ENCODE measurements at places on chromosomes 7 and 10.

GRCh38 chr10:32023264-32023663, 33.0 kb downstream of the KIF5B start:
- no peak overlapping the region for H3K4me3 ChIP-seq
- H3K27me3 ChIP-seq = no peaks in the 10 kb centered on the region
- H3K27ac ChIP-seq = no peak overlapping the region
- no peaks in the 10 kb centered on the region for H3K4me1 ChIP-seq

DNA sequence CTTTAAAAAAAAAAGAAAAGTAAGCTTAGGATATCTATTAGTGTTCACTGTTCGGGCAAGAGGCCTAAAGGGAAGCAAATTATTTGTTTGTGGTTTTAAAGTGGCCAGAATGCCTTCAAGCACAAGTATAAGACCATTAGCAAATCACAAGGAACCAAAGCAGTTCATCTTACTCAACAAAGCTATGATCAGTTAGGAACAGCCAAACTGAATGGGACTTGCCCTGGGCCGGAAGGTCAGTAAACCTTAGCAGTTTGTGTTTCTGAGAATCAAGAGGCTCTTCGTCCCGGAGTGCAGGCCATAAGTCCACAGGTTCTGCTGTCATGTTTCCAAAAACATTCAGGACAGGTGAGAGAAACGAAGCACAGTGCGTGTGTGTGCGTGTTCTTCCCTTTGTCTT, 4.5 kb downstream of the FBXW4 start:
- no peak for DNase-seq
- H3K27me3 ChIP-seq = no peaks in the 10 kb centered on the region
- H3K27ac ChIP-seq = no peak overlapping the region
- no peak overlapping the region for H3K4me3 ChIP-seq
- no peaks in the 10 kb centered on the region for H3K36me3 ChIP-seq
- peaks cover 9% of the 10 kb centered on the region for H3K4me1 ChIP-seq

DNA sequence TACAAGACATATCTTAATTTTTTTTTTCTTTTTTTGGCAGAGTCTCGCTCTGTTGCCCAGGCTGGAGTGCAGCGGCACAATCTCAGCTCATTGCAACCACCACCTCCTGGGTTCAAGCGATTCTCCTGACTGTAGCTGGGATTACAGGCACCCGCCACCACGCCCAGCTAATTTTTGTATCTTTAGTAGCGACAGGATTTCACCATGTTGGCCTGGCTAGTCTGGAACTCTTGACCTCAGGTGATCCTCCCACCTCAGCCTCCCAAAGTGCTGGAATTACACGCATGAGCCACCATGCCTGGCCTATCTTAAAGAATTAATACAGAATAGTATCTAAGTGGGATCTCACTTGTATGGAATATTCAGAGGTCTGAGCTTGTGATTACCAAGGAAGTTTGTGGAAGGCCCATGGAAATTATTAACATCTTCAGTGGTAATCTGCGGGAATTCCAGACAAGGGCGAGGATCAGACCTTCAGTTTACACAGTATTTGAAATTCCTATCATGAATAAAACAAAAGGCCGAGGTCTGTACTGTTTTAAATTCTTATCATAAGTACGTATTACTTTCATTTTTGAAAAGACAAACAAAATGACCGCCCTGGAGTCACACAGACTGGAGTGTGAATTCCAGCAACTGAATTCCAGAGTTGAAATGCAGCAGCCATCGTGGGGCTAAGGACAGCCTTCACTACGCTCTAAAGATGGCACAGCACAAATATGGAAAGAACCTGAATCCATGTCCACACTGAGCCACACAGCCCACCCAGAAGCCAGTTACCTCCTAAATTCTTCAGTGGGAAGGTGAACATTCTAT, 16.7 kb downstream of the GPRIN2 start:
- no peak overlapping the region for H3K4me3 ChIP-seq
- no peaks in the 10 kb centered on the region for H3K36me3 ChIP-seq
- peaks cover 3% of the 10 kb centered on the region for H3K27me3 ChIP-seq
- H3K4me1 ChIP-seq = no peaks in the 10 kb centered on the region
- H3K27ac ChIP-seq = no peak overlapping the region
- peak; percentile 1 for DNase-seq

GRCh38 chr7:127760436-127761031, 108.5 kb downstream of the SND1 start:
- H3K27ac ChIP-seq = no peak overlapping the region
- no peaks in the 10 kb centered on the region for H3K27me3 ChIP-seq
- H3K4me1 ChIP-seq = no peaks in the 10 kb centered on the region
- H3K4me3 ChIP-seq = no peak overlapping the region
- no peaks in the 10 kb centered on the region for H3K36me3 ChIP-seq

GRCh38 chr7:66140924-66141323, 26.3 kb downstream of the CRCP start:
- H3K27me3 ChIP-seq = no peaks in the 10 kb centered on the region
- peak overlapping the region; percentile 54 for H3K27ac ChIP-seq
- H3K4me1 ChIP-seq = no peaks in the 10 kb centered on the region
- no peaks in the 10 kb centered on the region for H3K36me3 ChIP-seq

DNA sequence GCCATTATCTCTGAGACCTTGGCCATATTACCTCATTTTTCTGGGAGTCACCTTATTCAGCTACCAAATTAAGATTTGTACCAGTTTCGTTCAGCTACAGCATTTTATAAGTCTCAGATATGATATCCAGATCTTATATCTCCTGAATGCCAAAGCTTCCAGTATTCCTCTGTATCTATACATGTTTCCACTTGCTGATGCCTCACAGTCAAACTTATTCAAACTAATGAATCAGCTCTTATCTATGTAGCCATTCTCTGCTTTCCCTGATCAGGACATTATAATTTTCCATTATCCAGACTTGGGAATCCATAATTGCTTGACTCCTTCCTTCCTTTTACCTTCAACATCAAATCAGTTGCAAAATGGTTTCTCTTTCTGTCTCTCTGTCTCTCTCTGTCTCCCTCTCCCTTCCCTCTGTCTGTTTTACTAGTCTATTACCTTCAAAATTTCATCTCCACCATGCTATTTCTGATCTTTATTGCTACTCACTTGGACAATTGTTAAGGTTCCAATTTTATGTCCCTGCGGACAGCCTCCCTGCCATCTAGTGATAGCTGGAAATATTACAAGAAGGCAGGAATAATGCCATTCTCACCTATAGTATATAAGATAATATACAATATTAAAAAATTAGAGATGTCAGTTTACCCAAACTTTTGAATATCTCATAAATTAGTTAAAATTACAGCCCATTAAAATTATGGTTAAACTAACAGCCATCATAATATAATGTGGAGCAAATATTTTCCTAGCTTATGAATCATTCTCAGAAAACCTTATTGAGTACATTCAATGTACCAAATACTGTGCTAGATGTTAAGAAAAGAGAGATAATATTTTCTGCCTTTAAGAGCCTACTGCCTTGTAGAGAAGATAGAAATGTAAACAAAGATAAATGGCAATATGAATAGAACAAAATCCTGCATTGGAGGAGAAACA, 89.8 kb downstream of the PCLO start:
- H3K4me3 ChIP-seq = no peak overlapping the region
- H3K36me3 ChIP-seq = no peaks in the 10 kb centered on the region
- H3K27ac ChIP-seq = no peak overlapping the region
- no peak for DNase-seq

- H3K4me3 ChIP-seq = no peak overlapping the region
- H3K4me1 ChIP-seq = no peaks in the 10 kb centered on the region
- no peak for DNase-seq
- no peaks in the 10 kb centered on the region for H3K27me3 ChIP-seq
- no peaks in the 10 kb centered on the region for H3K36me3 ChIP-seq
Observed at GRCh38 chr7:69309601-69310000, 288.7 kb upstream of the AUTS2 start.

GRCh38 chr7:78329001-78329655, 530.6 kb downstream of the PHTF2 start:
- DNase-seq = no peak
- H3K4me3 ChIP-seq = no peak overlapping the region
- no peaks in the 10 kb centered on the region for H3K36me3 ChIP-seq
- no peaks in the 10 kb centered on the region for H3K4me1 ChIP-seq

DNA sequence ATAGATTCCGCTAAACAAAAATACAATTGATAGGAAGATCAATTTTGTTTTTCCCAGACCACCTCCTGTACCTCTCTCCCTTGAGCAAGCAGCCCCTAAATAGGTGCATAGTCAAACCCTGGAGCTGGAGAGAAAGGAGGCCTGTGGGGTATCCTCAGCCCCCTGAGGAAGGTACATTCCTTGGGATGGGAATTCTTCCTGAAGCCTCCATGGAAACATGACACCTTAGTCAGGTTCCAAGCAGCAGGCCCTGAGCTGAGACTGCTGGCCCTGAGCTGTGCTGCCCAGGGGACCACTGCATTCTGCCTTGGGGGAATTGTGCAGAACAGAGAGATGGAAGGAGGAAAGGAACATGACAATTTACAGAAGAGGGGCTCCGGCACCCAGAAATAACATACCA, 7.4 kb downstream of the HNRNPF start:
- DNase-seq = no peak
- H3K4me1 ChIP-seq = peaks cover 11% of the 10 kb centered on the region
- H3K36me3 ChIP-seq = no peaks in the 10 kb centered on the region
- H3K27me3 ChIP-seq = no peaks in the 10 kb centered on the region
- H3K4me3 ChIP-seq = no peak overlapping the region

DNA sequence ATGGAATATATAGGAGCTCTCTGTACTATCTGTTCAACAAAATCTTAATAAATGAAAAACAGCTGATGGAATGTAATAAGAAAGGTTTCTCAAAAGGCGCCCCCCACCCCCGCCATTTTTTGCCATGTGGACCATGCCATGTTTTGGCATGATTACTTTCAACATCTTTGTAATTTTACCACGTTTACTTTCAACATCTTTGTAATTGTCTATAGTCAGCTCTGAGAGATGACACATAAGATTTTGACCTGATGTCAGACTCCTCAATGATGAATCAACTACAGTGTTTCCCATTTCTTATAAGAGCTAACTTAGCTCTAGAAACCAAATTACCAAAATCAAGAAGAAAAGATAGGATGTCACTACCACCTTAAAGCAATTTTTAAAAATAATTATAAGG, 144.9 kb upstream of the AHR start:
- no peaks in the 10 kb centered on the region for H3K4me1 ChIP-seq
- no peak for DNase-seq
- H3K4me3 ChIP-seq = no peak overlapping the region
- H3K27me3 ChIP-seq = no peaks in the 10 kb centered on the region
- H3K27ac ChIP-seq = no peak overlapping the region

DNA sequence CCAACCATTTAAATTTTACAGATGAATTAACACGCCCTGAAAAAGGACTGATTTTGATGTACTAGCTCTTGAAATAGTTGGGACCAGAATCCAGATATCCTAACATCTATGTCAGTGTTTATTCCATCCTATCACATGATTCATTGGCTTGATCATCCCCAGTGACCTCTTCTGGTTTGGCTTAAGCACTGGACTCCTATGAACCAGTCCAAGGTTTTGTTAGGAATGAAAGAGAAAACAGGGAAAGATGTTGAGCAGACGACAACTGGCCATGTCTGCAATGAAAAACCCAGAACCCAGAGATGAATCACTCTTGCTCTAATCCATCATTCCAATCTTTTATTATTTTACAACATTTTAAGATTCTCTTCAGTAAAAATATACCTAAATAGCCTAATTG, 1080.9 kb downstream of the SORCS1 start:
- no peak for DNase-seq
- H3K27ac ChIP-seq = no peak overlapping the region
- H3K4me3 ChIP-seq = no peak overlapping the region

- no peaks in the 10 kb centered on the region for H3K4me1 ChIP-seq
- no peaks in the 10 kb centered on the region for H3K36me3 ChIP-seq
- no peak for DNase-seq
- H3K27ac ChIP-seq = no peak overlapping the region
Observed at GRCh38 chr7:144588559-144589051, 185.1 kb upstream of the NOBOX start.

DNA sequence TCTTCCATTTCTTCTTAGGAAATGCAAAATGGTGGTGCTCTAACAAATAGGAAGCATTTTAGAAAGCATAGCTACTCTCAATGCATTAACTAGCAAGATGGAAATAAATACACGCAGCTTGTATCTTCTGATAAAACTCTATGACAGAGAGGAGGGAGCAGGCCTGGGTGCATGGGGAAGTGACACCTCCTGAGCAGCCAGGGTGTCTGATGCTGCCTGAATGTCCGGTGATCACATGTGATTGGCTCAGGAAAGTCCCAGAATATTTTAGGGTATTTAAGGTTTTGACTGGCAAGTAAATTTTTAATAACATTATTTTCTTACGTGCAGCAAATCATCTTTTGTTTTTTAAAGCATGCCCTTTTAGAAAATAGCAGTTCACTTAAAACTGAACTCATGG, 261.0 kb upstream of the KLF6 start:
- H3K27ac ChIP-seq = peak overlapping the region; percentile 87
- H3K4me3 ChIP-seq = no peak overlapping the region
- no peak for DNase-seq

- H3K4me3 ChIP-seq = no peak overlapping the region
- H3K4me1 ChIP-seq = no peaks in the 10 kb centered on the region
- H3K27ac ChIP-seq = no peak overlapping the region
- no peaks in the 10 kb centered on the region for H3K36me3 ChIP-seq
Observed at GRCh38 chr10:68144709-68145108, 35.4 kb downstream of the MYPN start.

- H3K27ac ChIP-seq = no peak overlapping the region
- H3K4me3 ChIP-seq = no peak overlapping the region
- no peaks in the 10 kb centered on the region for H3K27me3 ChIP-seq
Observed at GRCh38 chr7:46153583-46153950, 232.5 kb upstream of the IGFBP3 start.

DNA sequence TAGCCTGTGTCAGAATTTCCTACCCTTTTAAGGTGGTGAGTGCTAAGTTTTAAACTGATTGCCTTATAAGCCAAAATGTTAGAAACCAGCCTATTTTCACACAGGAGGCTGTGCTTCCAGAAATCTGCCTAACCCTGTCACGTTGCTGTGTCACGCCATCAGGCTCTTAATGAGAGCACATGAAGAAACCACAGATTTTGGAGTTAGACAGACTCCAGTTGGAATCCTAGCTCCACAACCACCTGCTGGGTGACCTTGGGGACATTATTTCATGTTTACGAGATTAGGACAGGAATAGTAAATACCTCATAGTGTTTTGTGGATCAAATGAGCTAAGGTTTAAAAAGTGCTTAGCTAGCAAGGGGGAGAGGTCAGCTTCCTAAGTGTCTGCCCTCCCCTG, 321.8 kb downstream of the DPP6 start:
- no peaks in the 10 kb centered on the region for H3K4me1 ChIP-seq
- DNase-seq = no peak
- H3K4me3 ChIP-seq = no peak overlapping the region
- no peaks in the 10 kb centered on the region for H3K27me3 ChIP-seq
